ENCODE measurements at places on chromosomes 5 and 9.

- no peak for DNase-seq
These were observed 72.1 kb downstream of the PDE6A start for GRCh38 chr5:149872351-149873040.

- no peak for DNase-seq
These were observed 10.6 kb downstream of the FOXD1 start for GRCh38 chr5:73437777-73438644.

- no peak for DNase-seq
These were observed 54.5 kb downstream of the OXCT1 start for GRCh38 chr5:41815663-41816229.

DNA sequence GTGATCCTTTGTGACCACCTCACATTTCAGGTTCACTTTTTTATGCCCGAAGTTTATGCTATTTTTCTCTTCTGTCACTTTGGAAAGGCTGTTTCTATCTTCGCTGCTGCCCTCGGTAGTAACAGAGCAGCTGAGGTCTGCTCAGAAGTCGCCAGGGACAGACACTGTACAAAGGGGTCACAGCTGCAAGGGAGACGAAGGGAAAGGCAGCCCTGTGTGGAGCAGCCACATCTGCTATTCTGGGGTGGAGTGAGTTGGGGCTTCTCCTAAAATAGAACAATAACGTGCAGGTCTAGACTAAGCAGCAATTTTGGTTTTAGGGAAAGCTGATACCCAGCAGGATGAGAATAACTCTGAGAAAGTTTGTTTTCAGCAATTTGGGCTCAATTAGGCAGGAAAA lies 72.5 kb downstream of the ACTL7B start:
- DNase-seq = no peak

- DNase-seq = no peak
These were observed 9.4 kb downstream of the C9orf72 start for GRCh38 chr9:27563738-27564430.

- DNase-seq = peak; percentile 88
These were observed 32.1 kb upstream of the CLPTM1L start for GRCh38 chr5:1376981-1377380.

DNA sequence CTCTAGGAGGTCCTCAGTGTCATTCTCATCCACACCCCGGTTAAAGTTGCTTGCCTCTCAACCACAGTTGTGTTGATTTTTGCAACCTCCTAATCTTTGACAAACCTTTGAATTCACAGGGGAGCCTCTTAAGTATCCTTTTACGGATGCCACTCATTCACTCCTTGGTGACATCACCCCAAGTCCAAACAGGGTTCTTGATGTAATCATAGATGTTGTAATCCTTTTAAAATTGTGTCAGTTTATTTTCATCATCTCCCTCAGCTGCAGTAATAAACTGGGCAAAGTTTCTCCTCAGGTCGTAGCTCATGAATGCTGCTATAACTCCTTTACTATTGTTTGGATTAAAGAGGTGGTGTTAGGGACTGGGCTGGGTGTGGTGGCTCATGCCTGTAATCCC lies 637.2 kb upstream of the NUDT12 start:
- DNase-seq = no peak

DNA sequence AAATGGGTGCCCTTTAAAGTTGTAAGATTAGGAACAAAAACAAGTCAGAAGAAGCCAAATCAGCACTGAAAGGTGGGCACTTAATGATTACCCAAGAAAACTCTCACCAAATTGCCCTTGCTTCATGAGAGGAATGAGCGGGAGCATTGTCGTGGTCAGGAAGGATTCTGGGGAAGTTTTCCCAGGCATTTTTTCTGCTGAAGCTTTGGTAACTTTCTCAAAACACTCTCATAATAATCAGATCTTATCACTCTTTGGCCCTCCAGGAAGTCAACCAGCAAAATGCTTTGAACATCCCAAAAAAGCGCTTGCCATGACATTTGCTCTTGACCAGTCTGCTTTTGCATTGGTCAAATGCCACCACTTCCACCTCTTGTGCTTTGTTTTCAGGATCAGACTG lies 10.4 kb upstream of the PCDHGC3 start:
- no peak for DNase-seq

DNA sequence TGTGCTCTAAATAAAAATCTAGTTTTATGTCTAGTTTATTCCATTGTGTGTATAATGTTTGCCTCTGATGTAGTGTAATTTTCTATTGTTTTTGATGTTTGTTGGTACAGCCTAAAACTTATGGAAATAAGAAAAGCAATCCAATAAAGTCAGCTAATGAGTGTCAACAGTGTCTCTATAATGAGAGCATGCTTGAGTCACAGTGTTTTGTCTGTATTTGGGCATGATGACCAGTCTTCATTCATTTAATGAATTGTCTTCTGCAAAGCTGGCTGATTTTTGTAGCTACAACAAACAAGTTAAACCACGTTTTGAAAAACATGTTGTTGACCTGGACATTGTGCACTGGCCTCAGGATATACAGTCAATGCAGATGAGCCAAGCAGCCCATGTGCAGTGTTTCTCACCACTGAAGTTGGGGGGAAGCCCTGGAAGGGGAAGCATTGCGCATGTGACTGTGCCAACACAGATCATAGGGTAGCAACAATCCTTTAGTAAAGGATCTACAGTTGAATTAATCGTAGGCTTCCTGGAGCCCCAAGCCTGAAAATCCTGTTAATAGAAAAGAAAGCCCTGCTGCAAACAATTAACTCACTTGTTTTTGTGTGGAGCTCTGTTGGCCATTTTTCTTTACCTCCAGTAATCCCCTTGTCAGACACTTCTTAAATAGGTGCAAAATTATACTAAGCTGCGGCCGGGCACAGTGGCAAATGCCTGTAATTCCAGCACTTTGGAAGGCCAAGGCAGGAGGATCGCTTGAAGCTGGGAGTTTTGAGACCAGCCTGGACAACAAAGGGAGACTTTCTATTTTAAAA lies 88.0 kb downstream of the INIP start:
- DNase-seq = no peak

GRCh38 chr5:16539169-16539666 lies 73.6 kb upstream of the ZNF622 start:
- no peak for DNase-seq

- no peak for DNase-seq
These were observed 133.9 kb downstream of the PAM start for GRCh38 chr5:102889033-102889432.

DNA sequence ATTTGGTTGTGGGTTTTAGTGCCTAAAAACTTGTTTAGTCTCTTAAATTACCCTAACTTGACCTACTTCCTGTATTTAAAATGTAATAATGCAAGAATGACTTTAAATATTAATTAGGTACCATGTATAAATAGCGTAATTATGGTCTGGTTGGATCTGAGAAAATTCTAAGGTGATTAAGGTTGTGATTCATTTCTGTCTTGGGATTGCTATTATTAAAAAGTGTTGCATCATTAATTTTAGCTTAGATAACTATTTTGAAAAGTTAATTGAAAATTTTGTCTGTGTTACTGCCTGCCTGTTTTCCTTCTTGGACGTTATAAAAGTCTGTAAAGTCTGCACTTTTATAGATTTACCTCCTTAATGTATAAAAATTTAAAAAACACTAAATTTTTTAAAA lies 11.8 kb downstream of the LRRC70 start:
- DNase-seq = no peak

DNA sequence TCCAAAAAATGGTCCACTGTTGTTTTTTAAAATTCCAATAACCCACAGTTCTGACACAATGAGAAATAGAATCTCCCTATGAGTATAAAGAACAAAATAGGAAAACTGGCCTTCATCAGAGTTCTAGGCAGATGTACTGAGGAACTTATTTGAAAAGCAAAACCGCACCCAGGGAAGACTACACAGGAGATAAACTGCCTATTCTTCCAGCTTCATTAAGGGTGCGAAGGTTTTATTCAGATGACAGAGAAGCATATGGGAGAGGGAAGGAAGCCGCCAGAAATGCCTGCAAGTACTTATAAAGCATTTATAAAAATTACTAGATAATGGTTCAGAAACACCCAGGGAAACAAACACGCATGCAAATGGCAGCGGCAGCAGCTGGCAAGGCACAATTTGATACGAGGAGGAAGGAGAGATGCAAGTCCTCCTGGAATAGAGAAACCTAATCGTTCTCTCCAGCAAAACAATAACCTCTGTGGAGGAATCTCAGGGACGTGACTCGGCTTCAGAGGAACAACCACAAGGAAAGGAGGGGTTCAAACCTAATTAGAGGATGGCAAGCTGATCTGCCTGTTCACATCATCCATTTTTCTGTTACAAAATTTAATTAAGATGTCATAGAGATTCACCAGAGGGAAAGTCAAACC lies 9.0 kb downstream of the TTLL11 start:
- no peak for DNase-seq

DNA sequence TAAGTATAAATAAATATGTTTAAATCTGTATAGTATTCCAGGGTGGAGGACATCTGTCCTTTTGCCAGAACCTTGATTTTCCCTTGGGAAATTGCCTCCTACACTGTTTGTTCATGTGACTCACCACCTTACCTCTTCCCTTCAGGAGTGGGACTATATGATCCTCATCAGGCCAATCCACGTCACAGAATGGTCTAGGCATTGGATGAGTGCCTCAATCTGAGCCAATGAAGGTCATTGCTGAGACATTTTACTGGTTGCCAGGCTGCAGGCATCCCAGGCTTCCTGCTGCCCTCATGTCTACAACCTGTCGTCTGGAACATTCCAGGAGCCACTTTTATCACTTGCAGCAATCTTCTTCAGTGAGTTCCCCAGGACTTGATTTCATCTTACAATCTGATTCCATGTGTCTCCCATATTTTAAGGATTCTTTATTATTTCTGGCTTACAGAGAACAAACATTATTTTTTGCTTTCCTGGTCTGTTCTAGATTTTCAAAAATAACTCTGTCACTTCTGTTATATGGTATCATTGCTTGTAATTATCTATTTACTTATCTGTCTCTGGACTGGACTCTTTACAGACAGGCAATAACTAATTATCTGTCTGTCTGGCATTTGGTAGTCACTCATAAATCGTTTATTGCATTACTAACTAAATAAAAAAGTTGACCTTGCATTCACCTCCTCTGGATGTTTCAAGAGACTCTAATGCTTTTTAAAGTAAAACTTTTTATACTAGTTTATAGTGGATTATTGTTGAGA lies 107.3 kb upstream of the APC start:
- DNase-seq = no peak

DNA sequence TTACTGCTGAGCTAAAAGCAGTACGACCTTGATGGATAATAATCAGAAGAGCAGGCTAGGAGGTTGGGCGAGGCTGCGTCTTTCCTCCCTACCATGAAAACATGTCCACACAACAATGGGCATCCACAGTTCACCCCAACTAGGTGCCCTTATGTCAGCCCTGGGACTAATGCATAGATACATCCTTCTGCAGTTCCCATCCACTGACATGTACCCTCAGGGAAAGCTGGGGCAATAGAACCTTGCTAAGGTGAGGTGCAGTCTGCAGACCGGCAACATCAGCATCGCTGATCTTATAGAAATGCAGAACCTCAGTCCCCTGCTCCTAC lies 697 bp upstream of the PRUNE2 start:
- no peak for DNase-seq

- no peak for DNase-seq
These were observed 49.5 kb upstream of the TYRP1 start for GRCh38 chr9:12643686-12644085.

DNA sequence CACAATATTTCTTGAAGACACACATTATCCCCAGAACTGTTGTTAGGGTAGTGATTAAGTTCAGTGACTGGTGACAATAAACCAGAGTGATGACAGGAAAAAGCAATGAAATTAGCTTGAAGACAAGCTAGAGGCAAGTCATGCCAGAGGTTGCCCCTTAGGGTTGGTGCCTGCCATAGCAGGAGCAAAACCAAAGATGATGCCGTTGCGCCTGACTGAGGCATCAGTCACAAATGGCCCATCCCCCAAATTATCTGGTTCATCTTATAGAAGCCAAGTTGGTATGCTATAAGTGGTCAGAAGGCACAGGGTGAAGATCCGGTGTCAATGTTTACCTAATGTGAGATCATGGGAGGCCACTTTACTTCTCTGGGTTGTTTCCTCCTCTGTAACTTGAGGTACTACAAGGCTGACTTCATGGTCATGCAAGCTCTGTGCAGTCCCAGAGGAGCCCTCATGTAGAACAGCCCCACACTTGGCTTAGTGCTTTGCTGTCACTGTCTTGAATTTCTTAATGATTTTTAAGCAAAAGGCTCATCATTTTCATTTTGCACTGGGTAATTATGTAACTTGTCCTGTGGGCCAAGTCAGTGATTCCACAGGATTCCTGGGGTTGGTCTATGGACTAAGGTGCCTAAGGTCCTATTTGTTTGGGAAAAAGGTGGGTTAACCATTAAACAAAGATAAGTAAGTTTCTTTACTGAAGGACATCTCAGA lies 211.3 kb downstream of the MAN2A1 start:
- no peak for DNase-seq

- DNase-seq = no peak
These were observed 400.3 kb downstream of the ZSWIM6 start for GRCh38 chr5:61732369-61732768.
